GM12892 (cell line): ENCODE measurements at places on chromosomes 12 and 14.

DNA sequence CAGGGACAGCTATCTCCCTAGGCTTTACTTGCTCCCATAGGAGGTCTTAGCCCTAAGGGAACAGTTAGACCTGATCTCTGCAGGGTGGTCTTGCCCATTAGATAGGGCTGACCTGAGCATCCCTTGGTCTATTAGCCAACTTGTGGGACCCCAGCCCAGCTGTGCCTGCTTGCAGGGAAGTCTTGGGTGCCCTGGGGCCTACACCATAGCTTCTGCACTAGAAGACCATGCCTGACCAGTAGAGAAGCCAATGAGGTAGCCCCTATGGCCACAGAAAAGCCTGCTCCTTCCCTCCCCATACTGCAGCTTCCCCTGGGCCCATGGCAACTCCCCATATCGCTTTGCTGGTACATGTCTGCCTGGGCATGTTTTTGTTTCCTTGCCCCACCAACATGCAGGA is 1049.1 kb downstream of the TRHDE start:
- no peak for DNase-seq

- DNase-seq, result no peak
Measured at GRCh38 chr12:100138048-100138802, 4.4 kb downstream of the BLTP3B start.

DNA sequence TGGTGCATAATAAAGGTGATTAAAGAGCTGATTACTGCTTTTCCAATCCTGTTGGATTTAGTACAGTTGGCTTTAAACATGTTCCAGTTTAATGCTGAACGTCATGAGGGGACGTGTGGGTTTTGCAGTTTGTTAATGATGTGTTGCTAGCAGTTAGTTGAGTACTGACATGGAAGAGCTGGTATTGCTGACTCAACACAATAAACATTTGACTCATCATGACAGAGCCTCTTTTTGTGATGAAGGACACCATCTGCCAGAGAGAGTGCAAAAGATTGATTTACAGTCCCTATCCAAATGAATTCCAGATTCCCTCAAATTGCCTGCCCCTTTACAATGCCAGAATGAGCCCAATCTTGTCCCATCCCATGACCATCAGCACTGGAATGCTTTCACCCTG is 346.2 kb upstream of the PRICKLE1 start:
- no peak for DNase-seq

- no peak for DNase-seq
Measured at GRCh38 chr12:50325890-50326391, 42.6 kb upstream of the LIMA1 start.

DNA sequence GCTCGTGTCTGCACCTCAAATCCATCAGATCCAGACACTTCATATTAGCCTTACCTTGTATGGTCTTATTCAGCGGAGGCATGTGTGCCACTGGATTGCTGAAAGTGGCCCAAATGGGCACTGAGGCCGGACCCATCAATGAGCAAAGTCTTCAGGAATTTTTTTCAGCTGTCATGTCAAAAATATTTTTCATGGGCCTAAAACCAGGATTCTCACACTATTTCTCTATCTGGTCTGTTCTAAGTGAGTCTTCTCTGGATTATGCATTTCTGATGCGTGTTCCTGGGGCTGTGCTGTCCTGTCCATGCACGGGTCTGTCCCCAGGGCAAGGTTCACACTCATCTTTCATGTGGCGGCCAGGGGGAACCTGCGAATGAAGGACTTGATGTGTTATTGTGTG is 94.6 kb downstream of the KCNA5 start:
- no peak for DNase-seq

- no peak for DNase-seq
Measured at GRCh38 chr14:32818581-32818980, 120.1 kb upstream of the NPAS3 start.

GRCh38 chr12:89439941-89440340 is 84.7 kb downstream of the GALNT4 start:
- no peak for DNase-seq

DNA sequence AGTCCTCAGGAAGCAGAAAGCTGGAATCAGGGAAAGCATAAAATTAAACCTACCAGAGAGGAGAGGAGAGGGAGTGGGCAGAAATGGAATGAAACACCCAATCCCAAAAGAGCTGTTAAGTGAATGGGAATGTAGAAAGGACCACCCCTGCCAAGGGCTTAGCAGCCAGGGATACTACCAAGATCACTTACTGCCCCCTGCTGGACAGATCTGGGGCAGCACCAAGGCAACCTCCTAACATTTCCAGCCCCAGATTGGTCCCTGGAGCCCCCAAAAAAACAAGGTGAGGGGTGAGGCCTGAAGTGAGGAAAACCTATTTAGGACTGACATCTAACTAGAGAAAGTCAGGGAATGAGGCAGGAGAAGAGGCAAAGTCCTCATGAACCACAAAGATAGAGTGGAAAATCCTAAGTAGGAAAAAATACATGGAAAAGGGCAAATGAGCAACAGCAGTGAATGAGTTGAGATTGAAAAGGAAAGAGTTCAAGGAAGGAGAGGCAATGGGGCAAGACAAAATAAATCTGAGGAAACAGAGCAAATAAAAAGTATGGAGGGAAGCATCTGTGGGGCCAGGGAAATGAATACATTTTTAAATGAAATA is 11.2 kb upstream of the FKBP11 start:
- DNase-seq, result peak; percentile 74

- DNase-seq, result peak; percentile 45
Measured at GRCh38 chr14:96100161-96101064, 61.3 kb downstream of the C14orf132 start.

DNA sequence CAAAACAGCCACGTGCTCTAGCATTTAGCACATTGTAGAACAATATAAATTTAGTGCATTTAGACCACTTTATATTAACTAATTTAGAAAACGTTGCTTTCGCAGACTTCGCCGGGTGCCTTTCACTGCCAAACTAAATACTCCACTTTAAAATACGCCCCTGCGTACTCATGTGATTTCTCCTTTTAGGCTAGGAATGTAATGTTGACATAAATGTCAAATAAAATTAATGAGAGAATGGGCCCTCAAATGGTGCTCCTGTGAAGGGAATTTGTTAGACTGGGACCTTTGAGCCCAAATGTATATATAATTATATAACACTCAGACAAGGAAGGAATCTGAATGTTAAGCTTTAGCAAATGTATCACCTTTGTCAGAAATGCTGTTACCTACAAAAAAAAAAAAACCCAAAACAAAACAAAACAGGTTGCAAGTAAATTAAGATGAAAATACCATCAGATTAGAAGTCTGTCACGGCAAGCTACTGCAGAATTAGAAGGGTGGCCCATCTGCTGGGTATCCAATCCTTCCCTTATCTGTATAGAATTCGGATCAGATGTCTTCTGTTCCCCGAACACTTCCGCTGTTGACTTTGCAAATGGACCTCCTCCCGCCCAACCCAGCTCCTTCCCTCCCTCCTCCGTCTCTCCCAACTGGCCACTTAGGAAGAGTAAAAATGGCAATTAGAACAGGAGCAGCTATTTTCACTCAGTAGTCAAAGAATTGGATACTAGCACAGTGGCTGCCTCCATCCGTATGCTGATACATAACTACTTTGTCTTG is 159.3 kb upstream of the FOXN3 start:
- no peak for DNase-seq

- DNase-seq, result no peak
Measured at GRCh38 chr12:33265900-33266299, 173.7 kb downstream of the SYT10 start.

DNA sequence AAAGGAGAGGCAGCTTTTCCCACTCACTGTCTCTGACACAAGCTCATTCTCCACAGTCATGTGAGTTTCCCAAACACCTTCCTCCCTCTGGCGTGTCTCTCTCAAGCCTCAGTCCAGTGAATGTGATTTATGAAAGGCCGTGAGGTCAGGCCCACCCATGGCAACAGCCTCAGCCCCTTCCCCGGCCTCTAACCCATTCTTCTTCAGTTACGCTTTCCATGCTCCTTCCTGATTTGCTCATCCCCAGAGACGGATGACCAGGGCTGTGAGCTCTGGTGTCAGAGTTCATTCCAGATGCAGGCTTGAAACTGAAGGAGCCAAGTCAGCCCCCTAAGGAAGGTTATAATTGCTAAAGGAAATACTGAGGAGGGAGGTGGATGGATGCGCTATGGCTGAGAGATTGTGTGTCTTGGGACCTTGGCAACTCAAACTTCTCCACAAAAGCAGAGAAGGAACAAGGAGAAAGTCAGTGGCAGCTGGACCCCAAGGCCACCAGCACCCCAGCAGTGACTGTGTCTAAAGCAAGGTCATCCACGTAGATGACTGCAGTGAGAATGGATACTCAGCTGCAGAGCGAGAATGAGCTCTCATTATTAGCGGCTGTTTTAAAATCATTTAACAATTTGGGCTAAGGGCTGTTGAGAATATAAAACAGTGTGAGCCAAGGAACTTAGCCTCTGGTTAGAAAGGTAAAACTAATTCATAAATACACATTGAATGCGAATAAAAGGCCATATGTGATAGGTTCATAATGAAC is 84.1 kb downstream of the FBXL14 start:
- no peak for DNase-seq

GRCh38 chr12:56078931-56079722 is 838 bp upstream of the ERBB3 start:
- DNase-seq, result peak; percentile 81

DNA sequence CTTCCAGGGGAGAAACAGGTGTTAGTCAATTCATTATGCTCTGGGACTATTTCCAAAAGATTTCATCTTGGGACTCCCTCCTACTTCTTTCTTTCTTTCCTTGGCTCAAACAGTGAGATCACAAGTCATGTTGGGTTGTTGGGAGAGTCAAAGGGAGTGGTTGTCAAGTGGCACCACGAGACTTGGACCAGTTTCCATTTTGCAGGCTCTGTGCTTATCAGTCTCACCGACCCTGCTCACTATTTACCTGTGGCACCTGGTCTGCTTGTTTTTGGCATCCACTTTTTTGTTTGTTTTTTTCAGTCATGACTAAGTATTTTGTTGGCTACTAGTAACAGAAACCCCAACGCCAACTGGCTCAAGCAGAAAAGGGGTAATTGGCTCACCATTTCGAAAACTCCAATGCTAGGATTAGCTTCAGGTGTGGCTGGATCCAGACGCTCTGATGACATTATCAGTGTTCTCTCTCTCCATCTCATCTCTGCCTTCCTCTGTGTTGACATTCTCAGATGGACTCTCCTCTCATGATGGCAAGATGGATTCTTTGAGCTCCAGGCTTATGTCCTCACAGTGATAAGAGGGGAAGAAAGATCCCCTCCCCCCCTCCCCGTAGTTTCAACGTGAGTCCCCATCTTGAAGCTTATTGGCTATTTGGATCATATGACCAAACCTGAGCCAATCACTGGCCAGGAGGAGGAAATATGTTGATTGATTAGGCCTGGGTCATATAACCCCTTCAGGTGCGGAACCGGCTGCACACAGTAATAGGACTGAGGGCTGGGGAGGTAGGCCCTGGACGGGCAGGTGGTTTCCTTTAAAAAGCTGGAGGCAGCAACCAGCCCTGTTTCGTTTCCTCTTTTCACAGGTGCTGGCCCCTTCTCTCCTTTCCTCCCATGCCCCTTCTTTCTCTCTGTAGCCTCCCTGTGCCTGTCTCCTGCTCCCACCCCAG is 84.2 kb downstream of the AACS start:
- peak; percentile 71 for DNase-seq

DNA sequence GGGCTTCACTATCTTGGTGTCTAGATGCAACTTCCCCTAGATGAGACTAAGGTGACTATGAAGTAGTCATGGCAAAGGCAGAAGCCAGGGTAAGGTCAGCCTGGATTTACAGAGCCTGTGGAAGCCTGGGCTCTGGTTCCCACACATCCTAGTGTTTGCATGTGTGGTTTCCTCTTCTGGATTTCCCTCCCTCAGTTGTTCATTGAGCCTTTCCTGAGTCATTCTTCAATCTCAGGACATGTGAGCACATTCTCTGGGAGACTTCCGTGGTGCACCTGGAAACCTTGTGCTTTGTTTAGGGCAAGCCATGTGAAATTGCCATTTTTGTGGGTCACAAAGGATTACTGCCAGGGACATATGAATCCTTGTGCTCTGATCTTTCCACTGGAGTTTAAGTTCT is 236.6 kb downstream of the C12orf75 start:
- no peak for DNase-seq

GRCh38 chr12:116140529-116140928 is 137.0 kb downstream of the MED13L start:
- no peak for DNase-seq

DNA sequence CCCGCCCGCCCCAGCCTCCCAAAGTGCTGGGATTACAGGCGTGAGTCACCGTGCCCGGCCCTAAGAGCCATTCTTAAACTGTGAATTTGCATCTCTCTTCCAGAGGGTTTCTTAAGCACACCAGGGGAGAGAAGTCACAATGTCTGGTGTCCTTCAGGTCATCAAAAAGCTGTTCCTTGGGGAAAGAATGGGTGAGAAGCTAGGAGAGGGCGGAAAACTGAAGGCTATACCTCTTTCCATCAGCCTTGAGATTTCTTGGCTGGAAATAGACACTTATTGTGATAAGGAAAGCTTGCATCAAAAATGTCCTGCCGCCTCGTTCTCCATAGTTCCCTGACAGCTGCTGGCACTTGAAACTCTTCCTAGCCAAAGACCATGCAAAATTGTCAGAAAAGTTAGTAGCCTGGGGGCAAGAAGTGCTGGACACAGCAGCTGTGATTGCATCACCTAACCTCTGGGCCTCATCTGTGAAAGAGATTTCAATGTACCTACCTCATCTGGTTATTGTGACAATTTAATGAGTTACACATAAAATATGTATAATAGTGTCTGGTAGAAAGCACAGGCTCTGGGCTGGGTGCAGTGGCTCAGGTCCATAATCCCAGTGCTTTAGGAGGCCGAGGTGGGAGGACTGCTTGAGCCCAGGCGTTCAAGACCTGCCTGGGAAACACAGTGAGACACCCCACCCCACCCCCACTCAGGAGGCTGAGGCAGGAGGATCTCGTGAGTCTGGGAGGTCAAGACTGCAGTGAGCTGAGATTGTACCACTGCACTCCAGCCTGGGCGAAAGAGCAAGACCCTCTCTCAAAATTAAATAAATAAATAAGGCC is 9.7 kb upstream of the UBC start:
- no peak for DNase-seq

- no peak for DNase-seq
Measured at GRCh38 chr12:20616093-20616492, 79.0 kb upstream of the SLCO1C1 start.

- no peak for DNase-seq
Measured at GRCh38 chr12:117118838-117119591, 19.8 kb upstream of the TESC start.

DNA sequence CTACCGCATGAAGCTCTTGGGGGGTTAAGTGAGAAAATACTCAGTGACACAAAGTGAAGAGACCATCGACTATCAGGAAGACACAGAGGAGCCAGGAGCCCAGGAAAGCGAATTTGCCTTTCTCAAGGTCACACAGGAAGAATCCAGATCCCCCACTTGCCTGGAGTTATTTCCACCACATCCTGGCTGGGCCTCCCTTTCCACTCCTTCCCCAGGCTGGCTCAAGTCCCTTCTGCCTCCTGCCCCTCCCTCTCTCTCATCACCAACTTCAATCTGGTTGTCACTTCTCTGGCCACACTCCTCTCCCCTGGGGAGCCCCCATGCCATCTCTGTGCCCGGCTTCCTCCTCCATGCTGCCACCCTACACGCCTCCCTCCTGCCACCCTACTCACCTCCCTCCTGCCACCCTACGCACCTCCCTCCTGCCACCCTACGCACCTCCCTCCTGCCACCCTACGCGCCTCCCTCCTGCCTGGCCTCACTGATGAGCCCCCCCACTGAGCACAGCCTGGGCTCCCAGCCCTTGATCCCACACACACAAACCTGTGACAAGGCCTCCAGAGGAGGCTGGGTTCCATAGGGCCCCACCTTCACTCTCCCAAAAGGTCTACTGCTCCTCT is 6.3 kb downstream of the SCNN1A start:
- DNase-seq, result no peak
